ENCODE measurements at places on chromosomes 7 and 10. TPM values are rescaled to one million over a fixed set of nuclear protein-coding genes. Genes with fewer than 3 reads are reported as not detected.

CYP51A1 gene
- 46.6 TPM for total RNA-seq

WEE2 gene
- not detected for total RNA-seq

DENND2A gene
- total RNA-seq, result 12.4 TPM

FLNC gene
- 98.9 TPM for total RNA-seq

MYH16 gene
- 0.26 TPM for total RNA-seq

CFTR gene
- total RNA-seq, result 0.13 TPM

UPF2 gene
- total RNA-seq, result 6.6 TPM

CTNNA3 gene
- under 0.01 TPM for total RNA-seq

NPFFR1 gene
- total RNA-seq, result not detected

LLCFC1 gene
- not detected for total RNA-seq

LRRD1 gene
- 0.56 TPM for total RNA-seq

BET1 gene
- total RNA-seq, result 37.4 TPM

PNLIP gene
- not detected for total RNA-seq

IDI2 gene
- total RNA-seq, result not detected

ASAH2 gene
- total RNA-seq, result 0.56 TPM

MALRD1 gene
- 0.08 TPM for total RNA-seq

MMP21 gene
- not detected for total RNA-seq

BAMBI gene
- total RNA-seq, result 23.4 TPM

C10orf105 gene
- not detected for total RNA-seq

TET1 gene
- 2.7 TPM for total RNA-seq

NRCAM gene
- total RNA-seq, result 22.7 TPM

TUBB8 gene
- total RNA-seq, result not detected

HOXA6 gene
- 15.0 TPM for total RNA-seq

SSBP1 gene
- total RNA-seq, result 221 TPM

GCK gene
- total RNA-seq, result 0.56 TPM

ANXA7 gene
- 75.9 TPM for total RNA-seq

EPHA1 gene
- 0.91 TPM for total RNA-seq

CTAGE8 gene
- 0.26 TPM for total RNA-seq

KDM7A gene
- 3.4 TPM for total RNA-seq

BCCIP gene
- 45.0 TPM for total RNA-seq

RSU1 gene
- 35.7 TPM for total RNA-seq

WDR86 gene
- total RNA-seq, result 1.7 TPM

NUTM2A gene
- 1.0 TPM for total RNA-seq

KCNIP2 gene
- 3.6 TPM for total RNA-seq

C1QL3 gene
- not detected for total RNA-seq
